Esophagus squamous epithelium (tissue), 5 donors: ENCODE measurements at places on chromosomes 13 and 19.
A peak's percentile ranks its signal among the peaks of the same experiment; 100 is the strongest.

GRCh38 chr13:33409673-33410510, 124.3 kb upstream of the STARD13 start:
- DNase-seq = no peak

DNA sequence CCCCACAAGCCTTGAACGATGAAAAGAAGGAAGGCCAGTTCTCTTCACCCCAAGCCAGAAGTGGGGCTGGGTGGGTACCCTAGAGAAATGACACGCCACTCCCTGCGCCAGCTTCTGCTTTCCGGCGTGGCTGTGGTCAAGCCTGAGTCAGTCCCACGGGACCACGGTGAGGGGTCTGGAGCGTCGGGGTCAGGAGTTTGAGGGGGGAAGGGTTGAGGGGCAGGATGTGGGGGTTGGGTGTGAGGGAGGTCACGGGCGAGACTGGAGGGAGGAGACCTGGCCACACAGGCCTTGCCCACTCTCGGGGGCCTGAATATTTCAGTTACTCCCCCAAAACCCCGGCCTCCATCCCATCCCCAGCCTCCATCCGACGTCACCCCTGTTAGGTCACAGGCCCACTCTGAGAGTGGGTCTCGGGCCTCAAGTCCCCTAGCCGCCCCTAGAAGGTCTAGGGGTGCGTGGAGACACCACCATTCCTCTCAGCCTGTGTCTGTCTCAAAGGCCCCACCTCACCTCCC, 500 bp upstream of the IFI30 start:
- DNase-seq = no peak

DNA sequence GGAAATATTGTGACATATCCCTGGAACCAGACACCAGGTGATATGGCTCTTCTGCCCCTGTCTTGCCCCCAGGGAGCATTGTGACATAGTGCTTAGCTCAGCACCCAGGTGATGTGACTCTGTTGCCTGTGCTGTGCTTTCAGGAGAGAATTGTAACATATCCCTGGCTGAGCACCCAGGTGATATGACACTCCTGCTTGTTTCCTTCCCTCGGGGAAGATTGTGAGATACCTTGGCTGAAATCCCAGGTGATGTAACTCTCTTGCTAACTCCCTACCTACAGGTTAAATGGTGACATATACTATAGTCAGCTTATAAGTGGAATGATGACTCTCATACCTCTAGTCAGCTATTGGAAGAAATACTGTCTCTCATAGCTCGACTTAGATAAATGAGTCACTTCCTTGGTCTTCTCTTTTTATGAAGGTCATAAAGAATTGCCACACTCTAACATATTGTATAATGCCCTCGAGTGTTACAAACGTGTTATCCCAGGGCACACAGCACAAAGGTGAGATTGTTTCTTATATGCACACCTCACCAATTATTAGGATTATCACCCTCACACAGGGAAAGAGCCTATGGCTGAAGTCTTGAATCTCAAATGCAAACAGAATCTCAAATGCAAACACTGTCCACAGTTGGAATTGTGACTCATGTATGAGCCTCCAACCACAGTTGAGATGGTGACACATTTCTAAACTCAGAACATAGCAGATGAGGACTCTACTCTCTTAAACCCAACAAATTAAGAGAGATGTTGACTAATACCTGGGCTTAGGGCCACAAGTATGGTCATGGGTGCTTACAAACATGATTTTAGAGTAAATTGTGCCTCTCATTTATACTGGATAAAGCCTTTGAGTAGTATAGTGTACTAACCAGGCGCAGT, 32.7 kb upstream of the ZNF254 start:
- DNase-seq = no peak

- DNase-seq = no peak
Observed at GRCh38 chr19:24072720-24073119, 14.3 kb upstream of the ZNF254 start.

- DNase-seq = no peak
Observed at GRCh38 chr13:73063166-73063565, 4.4 kb downstream of the KLF5 start.

DNA sequence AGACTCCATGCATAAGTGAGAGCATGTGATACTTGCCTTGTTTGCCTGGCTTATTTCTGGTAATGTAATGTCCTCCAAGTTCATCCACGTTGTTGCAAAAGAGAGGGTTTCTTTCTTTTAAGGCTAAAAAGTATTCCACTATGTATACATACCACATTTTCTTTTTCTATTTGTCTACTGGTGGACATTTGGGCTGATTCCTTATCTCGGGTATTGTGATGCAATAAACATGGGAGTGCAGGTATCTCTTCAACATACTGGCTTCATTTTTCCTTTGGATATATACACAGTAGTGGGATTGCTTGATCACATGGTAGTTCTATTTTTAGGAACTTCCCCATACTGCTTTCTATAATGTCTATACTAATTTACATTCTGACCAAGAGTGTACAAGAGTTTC, 49.6 kb upstream of the EBPL start:
- no peak for DNase-seq

DNA sequence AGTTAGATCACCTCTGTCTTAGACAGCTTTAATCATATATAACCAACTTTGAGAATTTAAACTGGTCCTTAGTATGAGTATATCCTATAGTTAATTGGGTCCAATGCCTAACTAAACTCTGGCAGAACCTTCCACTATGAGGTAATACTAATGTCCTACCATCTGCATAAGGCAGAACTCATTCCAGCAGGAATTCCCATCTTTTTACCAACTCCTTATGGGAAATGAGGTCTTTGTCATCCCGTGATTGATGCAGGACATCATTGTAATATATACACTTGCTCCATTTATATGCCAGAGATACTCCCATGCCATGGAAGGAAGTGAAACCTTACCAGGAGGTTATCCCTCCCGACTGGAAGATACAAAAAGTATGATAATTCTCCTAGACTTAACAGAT, 2.8 kb downstream of the KCTD4 start:
- DNase-seq = no peak

DNA sequence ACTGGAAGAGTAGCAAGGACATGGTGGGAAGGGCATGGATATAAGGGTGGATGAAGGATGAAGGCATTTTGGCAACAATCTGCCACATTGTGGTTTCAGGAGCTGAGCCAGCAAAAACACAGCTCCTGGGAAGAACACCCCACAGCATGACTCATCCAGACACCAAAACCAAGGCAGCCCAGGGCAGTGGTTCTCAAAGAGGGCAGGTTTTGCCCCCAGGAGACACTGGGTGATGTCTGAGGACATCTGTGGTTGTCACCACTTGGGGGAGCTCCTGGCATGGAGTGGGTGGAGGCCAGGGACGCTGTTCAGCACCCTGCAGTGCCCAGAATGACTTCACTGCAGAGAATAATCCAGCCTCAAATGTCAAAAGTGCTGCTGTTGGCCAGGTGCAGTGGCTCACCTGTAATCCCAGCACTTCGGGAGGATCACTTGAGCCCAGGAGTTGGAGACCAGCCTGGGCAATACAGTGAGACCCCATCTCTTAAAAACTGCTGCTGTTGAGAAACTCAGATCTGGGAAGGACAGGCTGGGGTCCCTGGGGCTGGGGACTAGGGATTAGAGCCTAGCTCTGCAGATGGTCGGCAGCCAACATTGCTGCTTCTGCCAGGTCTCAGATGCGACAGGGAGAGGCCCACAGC, 16.1 kb downstream of the ZFR2 start:
- DNase-seq = no peak

DNA sequence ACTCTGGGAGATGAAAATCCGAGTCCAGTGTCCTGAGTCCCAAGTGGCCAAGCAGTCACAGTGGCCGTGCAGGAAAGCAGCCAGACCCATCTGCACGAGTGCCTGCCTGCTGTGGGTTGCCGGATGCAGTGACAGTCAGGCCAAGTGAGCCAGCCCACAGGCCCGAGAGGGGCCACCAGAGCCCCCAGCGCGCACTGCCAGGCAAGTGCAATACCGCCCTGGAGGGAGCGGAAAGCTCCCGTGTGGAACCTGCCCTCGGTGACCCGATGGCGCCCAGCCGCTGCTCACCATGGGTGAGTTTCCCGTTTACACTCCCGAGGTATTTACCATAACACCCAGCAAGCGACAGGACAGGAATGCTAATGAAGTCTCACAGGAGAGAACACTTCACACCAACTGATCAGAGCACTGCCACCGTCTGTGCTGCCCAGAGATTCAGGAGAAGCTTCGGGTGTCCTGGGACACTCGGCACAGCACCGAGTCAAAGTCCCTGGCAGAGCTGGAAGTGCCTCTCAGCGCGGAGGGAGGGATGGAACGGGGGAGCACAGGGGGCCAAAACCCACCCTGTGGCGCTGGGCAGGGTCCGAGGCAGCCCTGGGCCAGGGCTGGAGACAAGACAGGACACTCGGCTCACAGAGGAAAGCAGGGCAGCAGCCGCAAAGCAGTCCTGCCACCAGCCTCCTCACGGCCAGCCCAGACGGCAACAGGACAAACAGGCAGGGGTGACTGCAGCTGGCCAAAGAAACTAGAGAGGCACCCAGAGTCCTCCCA, 21.3 kb upstream of the TINCR start:
- DNase-seq = no peak

- DNase-seq = no peak
Observed at GRCh38 chr13:64985075-64985474, 2245.1 kb downstream of the PCDH9 start.

DNA sequence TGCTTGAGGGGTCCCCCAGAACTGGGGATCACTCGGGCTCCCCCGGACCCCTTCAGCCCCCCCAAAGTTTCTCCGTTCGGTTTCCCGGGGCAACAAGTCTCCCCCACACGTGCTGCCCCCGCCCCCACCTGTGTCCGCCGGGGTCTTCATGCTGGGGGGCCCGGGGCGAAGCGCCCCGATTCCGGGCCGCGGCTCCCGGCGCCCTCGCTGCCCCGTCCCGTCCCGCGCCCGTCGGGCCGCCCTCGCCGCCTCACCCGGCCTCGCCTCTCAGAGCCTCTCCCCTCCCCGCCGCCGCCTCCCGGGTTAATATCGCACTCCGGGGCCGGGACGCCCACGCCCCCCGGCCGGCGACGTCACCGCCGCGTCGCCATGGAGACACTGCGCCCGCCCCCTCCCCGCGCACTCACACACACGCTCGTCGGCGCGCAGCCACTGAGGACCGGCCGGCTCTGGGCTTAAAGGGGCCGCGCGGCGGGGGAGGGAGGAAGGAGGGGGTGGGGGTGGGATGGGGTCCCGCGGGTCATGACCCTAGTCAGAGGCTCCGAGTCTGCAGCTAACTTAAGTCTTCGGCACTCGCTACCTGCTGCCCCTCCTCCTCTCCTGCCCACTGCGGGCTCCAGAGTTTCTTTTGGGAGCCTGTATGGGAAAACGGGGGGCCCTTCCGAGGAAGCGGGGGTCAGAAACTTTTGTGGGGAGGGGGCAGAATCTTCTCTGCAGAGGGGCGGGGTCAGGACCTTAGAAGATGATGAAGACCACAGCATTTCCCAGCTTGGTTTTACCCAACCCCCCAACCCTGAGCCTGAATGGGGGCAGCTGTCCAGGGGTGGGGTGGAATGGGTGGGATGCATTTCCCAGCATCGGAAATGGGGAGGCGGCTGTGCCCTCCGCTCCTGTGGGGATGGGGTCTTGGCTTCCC, at the start of gene ERF:
TSS of gene ERF (minus strand) at position 279 of the 916 bp plus-strand sequence. CDS start at position 150, 129 bp downstream.
- peak; percentile 71 for DNase-seq

DNA sequence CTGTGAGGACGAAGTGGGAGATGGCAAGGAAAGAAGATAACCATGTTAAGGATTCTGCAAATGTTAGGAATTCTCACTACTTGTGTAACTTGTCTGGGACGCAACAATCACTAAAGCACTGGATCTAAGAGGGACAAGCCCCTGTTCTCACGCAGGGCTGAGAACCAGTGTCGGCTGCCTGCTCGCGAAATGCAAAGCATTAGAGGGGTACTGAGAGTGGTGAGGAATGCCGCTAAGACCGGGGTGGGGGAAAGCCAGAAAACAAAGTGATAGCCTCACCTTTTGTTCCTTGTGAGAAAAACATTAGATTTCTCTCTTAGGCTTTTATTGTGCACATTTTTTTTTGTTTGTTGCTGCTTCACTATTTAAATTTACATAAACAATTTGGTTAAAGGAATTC, 241.9 kb downstream of the ABCC4 start:
- DNase-seq = no peak

- no peak for DNase-seq
Observed at GRCh38 chr19:51226067-51226466, 1.2 kb downstream of the CD33 start.

GRCh38 chr19:13881692-13882418, 4.9 kb downstream of the NANOS3 start:
- no peak for DNase-seq

- DNase-seq = no peak
Observed at GRCh38 chr19:4780860-4781259, 10.7 kb upstream of the FEM1A start.

DNA sequence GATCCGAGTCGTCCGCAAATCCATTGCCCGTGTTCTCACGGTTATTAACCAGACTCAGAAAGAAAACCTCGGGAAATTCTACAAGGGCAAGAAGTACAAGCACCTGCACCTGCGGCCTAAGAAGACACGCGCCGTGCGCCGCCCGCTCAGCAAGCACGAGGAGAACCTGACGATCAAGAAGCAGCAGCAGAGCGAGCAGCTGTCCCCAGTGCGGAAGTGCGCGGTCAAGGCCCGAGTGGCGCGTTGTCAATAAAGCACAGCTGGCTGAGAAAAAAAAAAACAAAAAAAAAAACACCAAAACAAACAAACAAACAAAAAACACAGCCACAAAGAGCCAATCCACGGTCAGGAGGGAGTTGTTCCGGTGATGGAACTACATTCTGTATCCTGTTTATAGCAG, 4.7 kb upstream of the GNA15 start:
- DNase-seq = no peak

- DNase-seq = no peak
Observed at GRCh38 chr19:16283210-16284061, 41.2 kb upstream of the KLF2 start.

- no peak for DNase-seq
Observed at GRCh38 chr19:10651851-10652250, 2.3 kb upstream of the ILF3 start.

DNA sequence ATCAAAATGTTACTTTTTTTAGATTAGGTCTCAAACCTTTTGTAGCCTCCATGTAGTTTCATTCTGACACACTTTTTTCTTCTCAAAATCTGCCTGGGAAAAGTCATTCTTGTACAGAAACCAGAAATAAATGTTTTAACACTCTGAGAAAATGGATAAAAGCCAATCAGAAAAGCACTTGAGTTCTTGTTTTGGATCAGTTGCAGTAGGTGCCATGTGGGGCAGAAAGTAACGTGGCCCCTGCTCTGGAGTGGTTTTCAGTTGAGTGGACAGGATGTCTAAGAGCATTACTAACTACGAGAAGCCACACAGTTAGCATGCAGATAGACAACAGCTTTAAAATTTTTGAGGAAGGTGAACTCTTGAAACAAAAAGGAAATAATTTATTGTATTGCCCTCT, 19.1 kb downstream of the GPR183 start:
- DNase-seq = no peak

GRCh38 chr19:4431808-4432674, 25.6 kb downstream of the UBXN6 start:
- DNase-seq = no peak

DNA sequence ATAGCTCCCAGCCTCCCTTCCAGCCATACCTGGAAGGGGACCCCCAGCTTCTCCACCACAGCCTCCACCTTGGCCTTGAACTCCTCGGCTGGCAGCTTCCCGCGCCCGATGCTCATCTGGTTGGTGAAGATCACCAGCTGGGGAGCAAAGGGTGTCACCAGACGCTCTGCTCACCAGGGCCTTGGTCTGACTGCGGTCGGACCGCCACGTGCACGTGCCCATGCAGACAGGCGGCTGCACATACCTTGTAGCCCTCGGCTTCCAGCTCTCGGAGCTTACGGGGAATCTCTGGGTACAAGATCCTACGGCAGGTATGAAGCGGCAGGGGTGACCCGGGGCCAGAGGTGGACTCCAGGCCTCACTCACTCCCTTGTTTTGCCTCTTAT, 3.4 kb downstream of the PNKP start:
- DNase-seq = no peak
